ENCODE measurements at places on chromosomes 11 and 22.

GRCh38 chr11:66006891-66007176, 4.5 kb downstream of the BANF1 start:
- DNase-seq: no peak

DNA sequence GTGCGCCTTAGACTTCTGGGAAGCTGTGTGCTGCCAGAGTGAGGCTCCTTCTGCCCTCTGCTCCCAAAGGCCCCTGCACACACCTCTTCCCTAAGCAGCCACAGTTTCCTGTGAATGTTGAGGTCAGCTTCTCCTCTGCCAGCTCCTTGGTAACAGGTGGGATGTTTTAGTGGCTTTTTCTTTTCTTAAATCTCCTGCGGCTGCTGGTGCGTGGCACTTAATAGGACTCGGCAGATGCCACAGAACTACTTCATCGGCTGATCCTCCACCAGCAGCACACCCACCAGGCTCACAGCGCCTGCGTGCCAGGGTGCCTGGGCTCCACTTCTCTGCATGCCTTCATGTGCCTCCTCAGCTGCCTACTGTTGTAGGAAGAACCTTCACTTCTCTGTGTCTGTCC, 87.8 kb downstream of the RCN1 start:
- DNase-seq: no peak

DNA sequence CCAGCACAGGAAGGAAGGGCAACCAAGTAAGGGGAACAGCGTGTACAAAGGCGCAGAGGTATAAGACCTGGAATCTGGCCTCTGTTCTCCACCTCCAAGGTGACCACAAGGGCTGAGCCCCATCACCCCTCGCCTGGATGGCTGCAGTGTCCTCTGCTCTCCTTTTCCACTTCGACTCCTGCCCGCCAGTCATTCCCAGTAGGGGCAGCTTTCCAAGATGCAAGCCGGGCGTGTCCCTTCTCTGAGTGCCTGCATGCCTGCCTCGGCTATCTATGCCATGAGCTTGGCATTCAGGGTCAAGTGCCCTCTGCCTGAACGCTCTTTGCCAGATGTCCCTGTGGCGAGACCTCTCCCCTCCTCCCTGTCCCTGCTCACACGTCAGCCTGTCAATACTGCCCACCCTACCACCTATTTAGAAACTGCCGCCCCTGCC, 17.0 kb downstream of the FADS3 start:
- no peak for DNase-seq

DNA sequence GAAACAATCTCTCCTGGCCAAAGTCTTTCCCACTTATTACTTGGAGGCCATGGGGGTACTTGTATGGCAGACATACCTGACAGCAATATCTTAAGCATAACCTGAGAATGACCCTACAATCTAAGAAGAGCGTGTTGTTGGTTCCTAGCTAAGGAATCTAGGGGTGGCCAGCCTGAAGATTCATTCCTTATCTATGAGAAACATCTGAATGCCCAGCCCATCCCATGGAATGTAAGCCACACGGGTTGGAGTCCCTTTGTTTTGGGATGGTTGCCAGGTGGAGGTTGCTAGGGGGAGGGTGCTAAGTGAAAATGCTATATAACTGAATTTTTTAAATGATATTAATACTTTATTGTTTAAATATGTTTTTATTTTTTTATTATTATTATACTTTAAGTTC, 725.0 kb downstream of the ETS1 start:
- DNase-seq: peak; percentile 24

- DNase-seq: no peak
Measured at GRCh38 chr22:24157822-24158135, 23.5 kb upstream of the SUSD2 start.

DNA sequence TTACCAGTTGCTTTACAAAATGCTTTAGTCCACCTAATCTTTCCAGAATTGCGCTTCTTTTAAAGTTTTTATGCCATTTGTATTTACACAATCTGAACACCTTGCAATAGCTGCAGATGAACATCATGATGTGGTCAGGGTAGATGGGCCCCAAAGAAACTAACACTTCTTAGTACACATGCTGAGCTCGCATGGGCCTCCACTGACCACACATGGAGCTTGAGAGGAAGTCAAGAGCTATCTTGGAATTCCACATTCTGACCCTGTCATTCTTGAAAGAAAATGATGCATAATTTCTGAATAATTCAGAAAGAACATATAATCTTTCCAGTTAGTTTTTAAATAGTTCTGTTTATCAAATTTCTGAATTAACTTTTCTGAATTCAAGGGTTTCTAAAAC, 7.7 kb downstream of the LIPT2 start:
- DNase-seq: no peak

DNA sequence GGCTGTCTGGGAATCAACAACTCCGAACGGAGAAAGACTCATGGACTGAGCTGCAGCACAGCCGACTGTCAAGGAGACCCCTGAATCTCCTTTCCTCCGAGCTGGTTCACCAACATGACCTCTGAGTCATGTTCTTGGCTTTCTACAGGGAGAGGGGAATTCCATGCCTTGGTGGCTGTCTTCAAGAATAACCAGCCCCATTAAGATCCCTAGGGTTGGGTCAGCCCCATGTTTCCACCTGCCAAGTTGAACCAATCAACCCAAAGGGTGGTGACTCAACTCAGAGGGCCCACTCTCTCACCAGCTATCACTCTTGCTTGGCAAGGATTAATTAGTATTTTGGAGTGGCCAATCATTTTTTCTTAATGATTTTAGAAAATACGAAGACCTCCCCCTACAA, 28.3 kb upstream of the IGSF22 start:
- DNase-seq: no peak

GRCh38 chr11:19093976-19094375, 23.0 kb upstream of the ZDHHC13 start:
- DNase-seq: peak; percentile 52

DNA sequence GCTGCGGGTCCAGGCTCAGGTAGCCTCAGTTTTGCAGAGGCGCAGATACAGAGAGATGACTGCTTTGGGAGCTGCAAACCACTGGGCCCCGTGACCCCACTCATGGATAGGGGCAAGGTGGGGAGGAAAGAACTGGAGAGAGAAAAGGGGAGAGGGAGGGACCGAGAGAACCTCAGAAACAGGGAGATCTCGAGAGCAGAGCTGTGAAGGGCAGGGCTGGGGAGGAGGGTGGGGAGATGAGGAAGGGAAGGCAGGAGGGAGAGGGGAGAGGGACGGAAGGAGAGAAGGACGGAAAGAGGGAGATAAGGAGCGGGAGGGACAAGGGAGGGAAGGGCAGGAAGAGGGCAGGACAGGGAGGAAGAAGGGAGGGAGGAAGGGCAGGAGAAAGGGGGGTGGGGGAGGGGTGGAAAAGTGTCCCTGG, 46.3 kb downstream of the IGLL1 start:
- no peak for DNase-seq

- peak; percentile 61 for DNase-seq
Measured at GRCh38 chr11:14500181-14500651, 605 bp upstream of the COPB1 start.

GRCh38 chr11:33291004-33291777, 34.0 kb downstream of the HIPK3 start:
- DNase-seq: no peak

GRCh38 chr11:109859045-109859724, 234.0 kb upstream of the ZC3H12C start:
- peak; percentile 9 for DNase-seq

GRCh38 chr11:12019337-12019736, 10.9 kb upstream of the DKK3 start:
- no peak for DNase-seq

DNA sequence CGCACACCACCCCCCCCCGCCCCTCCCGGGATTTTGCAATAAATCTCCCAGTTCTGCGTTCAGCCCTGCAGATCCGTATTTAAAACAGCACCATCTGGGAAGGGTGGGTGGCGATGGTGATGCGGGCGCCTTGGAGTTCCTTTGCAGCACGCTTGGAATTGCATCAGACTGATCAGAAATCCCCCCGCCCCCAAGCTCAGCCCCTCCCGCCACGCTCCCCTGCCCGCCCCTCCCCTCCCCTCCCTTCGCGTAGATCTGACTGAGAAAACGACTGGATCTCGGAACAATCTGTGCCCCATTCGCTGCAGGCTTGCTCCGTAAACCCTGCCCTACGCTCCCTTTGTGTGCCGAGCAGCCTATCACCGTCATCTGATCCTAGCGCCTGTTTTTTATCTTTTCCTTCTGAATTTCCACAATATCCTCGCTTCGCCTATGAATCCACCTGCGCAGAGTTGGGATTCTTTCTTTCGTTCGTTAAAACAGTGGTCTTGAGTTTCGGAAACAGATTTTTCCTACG, 18.1 kb upstream of the BDNF start:
- DNase-seq: peak; percentile 89

DNA sequence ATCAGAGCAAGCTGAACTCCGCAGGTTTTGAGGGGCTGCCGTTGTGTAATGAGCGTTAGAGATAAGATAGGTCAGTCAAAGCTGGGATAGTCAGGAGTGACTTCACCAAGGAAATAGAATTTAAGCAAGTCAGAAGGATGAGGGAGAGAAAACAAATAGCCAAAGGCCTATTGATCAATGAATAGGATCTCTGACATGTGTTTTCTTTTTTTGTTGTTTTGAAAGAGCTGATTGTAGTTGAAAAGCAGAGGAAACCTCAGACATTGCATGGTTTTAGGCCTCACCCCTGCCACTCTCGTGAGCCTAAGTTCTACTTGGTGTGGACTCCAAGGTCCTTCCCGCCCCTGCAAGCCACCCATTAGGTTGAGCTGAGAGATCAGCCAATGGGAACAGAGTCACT, 3.2 kb downstream of the EIF3L start:
- no peak for DNase-seq

DNA sequence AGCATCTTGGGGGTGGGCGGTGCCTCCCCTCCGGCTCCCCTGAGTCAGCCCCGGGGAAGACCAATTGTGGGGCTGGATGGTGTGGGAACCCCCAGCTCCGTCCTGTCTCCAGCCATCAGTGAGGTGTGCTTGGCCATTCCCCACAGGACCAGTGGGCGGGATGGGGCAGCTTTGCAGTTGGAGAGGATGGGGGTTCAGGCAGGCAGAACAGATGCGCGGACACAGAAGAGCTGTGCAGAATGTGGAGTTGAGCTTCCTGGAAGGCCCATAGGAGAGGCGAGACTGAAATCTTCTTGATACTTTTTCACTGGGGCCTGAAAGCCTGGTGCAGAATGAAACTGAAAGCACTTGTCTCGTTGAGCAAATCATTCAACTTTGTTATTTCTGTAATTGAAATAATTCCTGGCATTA, 23.8 kb downstream of the PARVB start:
- no peak for DNase-seq

- DNase-seq: no peak
Measured at GRCh38 chr11:44533921-44534711, 31.3 kb upstream of the CD82 start.

GRCh38 chr11:76339221-76339620, 41.7 kb downstream of the THAP12 start:
- DNase-seq: no peak

GRCh38 chr11:64316672-64317324, 561 bp downstream of the TRMT112 start:
- peak; percentile 77 for DNase-seq

DNA sequence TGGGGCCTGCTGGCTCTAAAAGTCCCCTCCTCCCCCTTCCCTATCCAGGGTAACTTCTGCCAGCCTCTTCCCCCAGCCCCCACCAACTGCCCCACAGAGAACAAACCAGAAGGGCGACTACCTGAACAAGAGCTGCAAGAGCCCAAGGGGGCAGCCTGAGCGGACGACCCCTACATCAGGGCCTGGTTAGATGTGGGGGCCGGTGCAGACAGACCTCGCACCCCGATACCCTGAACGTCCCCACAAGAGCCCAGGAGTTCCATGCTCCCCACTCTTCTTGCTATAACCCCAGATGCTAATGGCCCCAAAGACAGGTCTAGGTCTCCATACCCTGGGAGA, 20.7 kb downstream of the SUN2 start:
- no peak for DNase-seq

GRCh38 chr11:76656571-76657081, 13.9 kb downstream of the LRRC32 start:
- no peak for DNase-seq

DNA sequence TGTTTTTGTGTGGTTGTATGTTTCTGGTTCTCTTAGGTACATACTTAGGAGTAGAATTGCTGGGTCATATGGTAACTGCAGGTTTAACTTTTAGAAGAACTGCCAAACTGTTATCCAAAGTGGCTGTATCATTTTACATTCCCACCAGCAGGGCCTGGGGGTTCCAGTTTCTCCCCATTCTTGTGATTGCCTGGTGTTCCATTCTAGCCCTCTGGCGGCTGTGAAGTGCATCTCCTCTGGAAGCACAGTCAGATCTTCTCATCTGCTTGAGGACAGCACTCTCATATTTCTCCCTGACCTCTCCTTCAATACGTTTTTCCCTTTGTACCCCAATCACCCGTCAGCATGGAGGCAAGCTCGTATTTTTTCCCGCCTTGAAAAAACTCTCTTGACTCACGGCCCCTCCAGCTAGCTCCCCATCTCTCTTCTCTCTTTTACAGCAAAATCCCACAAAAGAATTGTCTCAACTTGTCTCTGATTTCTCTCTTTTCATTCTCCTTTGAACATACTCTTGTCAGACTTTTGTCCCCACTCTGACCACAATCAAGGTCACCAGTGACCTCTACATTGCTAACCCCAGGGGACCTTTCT, 56.8 kb upstream of the THY1 start:
- peak; percentile 8 for DNase-seq

DNA sequence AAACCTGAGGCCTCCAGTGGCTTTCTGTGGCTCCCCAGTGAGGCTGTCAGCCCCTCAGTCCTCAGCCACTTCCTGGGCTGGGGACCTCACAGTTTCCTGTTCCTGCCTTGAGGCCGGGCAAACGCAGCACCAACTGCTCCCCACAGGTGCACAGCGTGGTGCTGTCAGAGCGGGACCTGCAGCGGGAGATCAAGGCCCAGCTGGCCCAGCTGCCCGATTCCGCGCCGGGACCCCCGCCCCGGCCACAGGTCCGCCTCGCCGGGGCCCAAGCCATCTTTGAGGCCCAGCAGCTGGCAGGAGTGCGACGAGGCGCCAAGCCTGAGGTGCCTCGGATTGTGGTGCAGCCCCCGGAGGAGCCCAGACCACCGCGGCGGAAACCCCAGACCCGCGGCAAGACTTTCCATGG, 5.4 kb downstream of the TBC1D10C start:
- no peak for DNase-seq

GRCh38 chr11:130219148-130219547, 59.6 kb downstream of the ST14 start:
- DNase-seq: no peak

DNA sequence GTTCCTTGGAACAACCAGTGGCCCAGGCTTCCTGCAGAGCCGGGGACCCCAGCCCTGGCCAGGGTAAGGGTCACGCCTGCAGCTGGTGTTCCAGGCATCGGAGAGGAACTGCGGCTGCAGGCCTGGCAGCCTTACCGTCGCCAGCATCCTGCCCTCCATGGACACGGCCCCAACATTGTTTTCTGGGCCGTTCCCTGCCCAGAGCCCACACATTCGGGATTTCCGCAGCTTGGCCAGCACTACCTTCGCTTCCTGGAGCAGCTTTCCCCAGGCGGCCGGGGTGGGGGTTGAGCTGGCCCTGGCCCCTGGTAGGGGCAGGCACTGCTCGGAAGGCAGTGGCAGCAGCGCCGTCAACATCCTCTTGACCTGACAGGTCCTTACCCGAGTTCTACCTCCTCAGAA, 17.7 kb downstream of the TXN2 start:
- DNase-seq: no peak
